ENCODE measurements at places on chromosomes 7 and 10. TPM values are rescaled to one million over a fixed set of nuclear protein-coding genes. Genes with fewer than 3 reads are reported as not detected.

DNA sequence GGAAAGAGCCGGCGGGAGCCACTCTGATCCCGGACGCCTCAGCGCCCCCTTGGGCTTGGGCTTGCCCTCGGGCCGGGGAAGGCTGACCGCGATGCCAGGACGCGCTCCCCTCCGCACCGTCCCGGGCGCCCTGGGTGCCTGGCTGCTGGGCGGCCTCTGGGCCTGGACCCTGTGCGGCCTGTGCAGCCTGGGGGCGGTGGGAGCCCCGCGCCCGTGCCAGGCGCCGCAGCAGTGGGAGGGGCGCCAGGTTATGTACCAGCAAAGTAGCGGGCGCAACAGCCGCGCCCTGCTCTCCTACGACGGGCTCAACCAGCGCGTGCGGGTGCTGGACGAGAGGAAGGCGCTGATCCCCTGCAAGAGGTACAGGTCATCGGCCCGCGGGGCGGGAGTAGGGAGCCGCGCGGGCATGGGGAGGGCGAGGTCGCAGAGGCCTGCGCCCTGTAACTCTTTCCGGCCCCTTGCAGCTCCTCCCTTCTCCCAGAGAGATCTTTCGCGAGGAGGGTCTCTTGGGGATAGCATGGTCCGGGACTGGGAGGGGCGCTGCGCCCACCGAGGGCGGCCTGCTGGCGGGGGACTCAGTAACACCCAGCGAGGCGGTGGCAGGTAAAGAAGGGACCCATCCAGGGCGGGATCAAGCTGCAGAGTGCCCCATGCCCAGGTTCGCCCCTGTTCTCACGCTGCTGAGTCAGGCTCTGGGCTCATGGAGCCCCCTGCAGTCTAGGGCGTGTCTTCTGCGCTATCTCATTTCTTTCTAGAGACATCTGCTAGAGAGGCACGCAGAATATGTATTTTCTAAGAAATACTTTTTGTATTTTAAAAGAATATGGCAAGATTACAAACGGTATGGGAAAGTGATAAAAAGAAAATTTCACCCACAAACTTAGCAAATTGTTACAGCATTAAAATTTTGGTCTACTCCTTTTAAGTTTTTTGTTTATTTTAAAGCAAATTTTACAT, 687 bp downstream of the EPDR1 start:
- DNase-seq = peak; percentile 48

GRCh38 chr7:47379629-47380324, 202.1 kb downstream of the TNS3 start:
- peak; percentile 56 for DNase-seq

The SFTPA1 gene
- total RNA-seq = 0.91 TPM

- peak; percentile 43 for DNase-seq
These were observed 58.1 kb upstream of the ST8SIA6 start for GRCh38 chr10:17512341-17513001.

The HOXA10 gene
- total RNA-seq = 15.3 TPM

GRCh38 chr7:82729172-82730030, 285.8 kb upstream of the CACNA2D1 start:
- DNase-seq = peak; percentile 32

- DNase-seq = no peak
These were observed 18.9 kb downstream of the APBB1IP start for GRCh38 chr10:26457088-26457487.

DNA sequence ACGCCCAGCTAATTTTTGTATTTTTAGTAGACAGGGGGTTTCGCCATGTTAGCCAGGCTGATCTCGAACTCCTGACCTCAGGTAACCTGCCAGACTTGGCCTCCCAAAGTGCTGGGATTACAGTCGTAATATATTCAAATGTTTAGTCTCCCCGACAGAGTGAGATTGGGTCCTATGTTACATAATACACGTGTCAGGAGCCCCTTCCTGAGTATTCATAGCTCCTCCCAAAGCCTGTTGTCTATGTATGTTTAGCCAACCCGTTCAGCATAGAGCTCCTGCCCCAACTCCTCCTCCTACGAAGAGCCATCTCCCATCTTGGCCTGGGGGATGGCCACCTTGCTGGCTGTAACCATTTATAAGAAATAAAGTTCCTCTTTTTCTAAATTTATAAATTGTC, 2.7 kb upstream of the PPP2R2D start:
- DNase-seq = no peak

DNA sequence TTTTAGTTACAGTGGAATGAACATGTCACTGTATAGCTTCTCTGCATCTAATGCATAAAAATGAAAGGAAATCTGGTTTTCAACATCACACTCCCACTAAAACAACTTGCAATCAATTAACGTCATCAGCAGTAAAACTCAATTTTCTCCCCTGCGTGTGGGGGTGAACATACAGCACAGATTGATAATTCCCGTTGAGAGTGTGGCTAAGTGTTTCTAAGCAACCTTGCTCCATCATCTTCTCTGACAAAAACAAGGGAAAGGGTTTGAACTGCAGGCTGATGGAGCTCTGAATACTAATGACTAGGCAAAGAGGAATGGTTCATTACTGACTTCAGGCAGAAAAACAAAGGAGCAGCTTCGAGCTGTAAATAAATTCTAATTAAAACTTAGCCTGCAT, 238.3 kb downstream of the PARD3 start:
- DNase-seq = no peak

- no peak for DNase-seq
These were observed 336.3 kb upstream of the MAGI2 start for GRCh38 chr7:79789584-79790345.

The CAV1 gene
- 127 TPM for total RNA-seq

DNA sequence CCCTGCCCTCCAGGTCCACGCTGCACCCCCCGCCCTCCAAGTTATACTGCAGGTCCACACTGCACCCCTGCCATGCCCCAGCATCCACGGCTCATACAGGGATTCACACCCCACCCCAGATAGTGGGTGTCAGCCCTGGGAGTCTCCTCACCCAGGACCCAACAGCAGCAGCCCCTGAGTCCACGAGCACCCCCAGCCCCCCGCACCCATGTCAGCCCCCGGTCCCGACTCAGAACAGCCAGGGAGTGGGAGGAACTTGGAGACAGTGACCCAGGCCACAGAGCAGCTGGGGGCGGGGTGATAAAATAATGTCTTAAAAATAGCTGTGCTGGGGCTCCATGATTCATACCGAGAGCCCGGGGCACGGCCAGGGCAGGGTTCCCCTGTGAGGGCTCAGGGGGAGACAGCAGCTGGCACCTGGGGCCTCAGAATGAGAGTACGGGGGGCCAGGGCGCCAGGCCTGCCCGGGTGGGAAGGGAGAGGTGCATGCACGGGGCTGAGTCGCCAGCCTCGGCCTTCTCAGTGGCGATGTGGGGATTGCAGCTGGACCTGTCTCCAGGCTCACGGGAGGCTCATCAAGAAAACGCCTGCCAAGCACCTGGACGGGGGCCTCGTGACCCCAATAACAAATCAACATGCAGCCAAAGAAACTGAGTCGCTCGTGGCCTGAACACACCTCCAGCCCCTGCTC, 29.8 kb downstream of the ADAP1 start:
- DNase-seq = peak; percentile 39

The HTR5A gene
- not detected for total RNA-seq

- DNase-seq = no peak
These were observed 24.8 kb downstream of the WDR86 start for GRCh38 chr7:151384776-151385625.

The FKBP9 gene
- total RNA-seq = 87.2 TPM

The GHRHR gene
- total RNA-seq = not detected

DNA sequence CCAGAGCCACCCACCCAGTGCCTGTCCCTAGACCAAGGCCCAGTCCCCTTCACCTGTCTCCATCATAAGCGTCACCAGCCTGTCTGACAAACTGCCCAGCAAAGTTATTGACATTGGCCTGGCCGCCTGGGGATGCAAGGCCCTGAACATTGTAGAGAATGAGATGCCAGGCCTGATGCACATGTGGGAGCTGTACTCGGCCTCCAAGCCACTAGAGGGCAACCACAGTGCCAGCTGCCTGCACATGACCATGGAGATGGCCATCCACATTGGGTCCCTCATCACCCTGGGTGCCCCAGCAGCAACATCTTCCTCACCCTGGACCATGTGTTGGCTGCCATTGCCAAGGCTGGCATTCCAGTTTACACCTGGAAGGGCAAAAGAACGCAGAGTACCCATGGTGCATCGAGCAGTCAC, 63.7 kb upstream of the ANTXRL start:
- no peak for DNase-seq

The OLAH gene
- not detected for total RNA-seq

The IL6 gene
- total RNA-seq = 5.0 TPM

DNA sequence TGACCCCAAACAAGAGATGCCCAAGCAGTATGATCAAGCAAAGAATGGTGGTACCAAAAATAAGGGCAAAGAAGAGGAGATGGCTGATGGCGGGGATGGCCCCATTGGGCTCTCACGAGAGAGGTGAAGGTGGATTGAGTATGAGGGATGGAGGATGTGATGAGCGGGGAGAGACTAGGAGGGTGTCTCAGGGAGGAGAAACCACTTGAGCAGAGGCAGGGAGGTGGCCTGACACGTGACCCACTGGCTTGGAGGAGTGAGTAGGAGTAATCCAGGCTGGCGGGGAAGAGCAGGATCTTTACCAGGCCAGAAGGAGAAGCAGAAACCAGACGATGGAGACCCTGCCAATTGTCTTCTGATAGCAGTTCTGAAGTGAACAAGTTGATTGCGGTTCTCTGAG, 33.3 kb upstream of the ATXN7L1 start:
- DNase-seq = no peak

DNA sequence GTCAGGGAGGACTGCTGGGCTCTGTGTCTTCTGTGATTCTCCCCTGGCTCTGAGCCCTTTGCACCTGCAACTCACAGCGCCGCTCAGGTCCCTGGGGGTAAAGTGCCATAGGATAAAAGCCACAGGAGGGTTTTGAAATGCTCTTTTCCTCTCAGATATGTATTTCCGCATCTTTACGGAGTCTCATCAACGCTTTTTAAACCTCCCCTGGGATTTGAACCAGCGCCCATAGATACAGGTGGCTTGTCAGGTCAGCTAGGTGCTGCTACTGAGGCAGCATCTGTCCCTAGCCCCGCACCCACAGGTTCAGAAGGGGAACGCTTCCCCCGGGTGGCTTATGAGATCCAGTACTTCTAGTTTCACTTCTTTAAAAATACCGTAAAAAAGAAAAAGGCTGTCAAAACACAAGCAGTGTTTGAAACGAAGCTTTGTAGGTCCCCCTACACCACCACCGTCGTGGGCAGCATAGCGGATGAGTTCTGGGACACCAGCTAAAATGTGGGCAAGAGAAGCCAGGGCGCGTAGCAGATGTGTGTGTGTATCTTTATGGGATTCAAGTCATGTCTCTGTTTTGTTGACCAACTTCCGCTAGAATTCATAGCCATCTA, 173.5 kb downstream of the CUX1 start:
- DNase-seq = no peak

DNA sequence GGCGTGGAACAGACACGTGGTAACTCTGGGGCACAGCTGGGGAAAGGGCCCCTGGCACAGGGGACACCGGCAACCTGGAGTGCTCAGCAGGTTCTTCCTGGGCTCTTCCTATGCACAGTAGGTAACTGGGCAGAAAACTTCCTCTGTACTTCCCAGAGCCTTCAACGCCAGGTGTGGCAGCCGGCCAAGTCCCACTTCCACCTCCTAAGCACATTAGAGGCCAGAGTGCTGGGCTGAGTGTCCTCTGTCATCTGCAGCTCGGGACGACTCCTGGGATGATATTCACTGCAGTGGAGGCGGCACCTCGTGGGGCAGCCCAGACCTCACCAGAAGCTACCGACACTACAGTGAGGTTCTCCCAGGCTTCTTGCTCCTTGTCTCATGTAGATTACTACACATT, 114.5 kb downstream of the LARP4B start:
- no peak for DNase-seq

GRCh38 chr10:33303988-33304387, 30.5 kb downstream of the NRP1 start:
- DNase-seq = no peak

GRCh38 chr10:127276794-127277462, 80.5 kb upstream of the INSYN2A start:
- DNase-seq = no peak

The FAM107B gene
- total RNA-seq = 67.2 TPM
